ENCODE measurements at places on chromosomes 4 and X.

DNA sequence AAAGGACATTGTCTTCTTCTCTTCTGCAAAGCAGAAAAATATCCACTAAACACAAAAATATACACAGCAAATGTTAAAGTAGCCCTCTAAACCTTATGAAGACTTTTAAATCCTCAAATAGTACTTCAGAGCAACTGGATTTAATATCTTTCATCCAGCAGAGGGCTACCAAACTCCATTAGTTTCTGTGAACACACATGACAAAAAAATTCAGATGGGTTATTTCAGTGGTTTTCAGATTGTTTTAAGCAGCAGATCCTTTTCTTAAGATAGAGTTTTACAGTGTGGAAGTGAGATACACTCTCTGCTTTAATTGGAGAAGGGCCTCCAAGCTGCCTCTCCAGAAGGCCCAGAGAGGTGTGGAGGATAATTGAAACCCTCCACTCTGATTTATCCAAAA is 56.7 kb downstream of the ANK2 start:
- no peak for DNase-seq

GRCh38 chr4:6280365-6280996 is 10.8 kb downstream of the WFS1 start:
- DNase-seq: no peak

DNA sequence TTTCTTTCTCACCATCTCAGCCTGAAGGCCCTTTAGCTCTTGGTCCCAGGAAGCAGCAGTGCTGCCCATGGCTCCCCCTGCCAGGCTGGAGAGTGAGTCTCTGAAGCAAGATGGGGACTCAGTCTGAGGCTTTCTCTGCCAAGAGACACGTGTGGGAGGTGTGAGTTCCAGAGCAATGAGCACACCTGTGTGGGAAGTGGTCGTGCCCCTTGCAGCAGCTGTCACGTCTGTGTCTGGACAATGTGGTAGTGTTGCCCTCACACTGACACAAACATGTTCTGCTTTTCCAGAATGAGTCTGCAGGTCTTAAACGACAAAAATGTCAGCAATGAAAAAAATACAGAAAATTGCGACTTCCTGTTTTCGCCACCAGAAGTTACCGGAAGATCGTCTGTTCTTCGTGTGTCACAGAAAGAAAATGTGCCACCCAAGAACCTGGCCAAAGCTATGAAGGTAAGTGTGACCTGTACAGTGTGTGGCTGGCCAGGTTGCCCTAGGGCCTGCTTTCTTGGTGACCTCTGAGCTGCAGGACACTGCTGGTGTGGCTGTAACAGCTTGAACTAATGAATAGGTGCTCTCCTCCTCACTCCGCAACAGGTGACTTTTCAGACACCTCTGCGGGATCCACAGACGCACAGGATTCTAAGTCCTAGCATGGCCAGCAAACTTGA is 1.9 kb downstream of the TACC3 start:
- peak; percentile 14 for DNase-seq

DNA sequence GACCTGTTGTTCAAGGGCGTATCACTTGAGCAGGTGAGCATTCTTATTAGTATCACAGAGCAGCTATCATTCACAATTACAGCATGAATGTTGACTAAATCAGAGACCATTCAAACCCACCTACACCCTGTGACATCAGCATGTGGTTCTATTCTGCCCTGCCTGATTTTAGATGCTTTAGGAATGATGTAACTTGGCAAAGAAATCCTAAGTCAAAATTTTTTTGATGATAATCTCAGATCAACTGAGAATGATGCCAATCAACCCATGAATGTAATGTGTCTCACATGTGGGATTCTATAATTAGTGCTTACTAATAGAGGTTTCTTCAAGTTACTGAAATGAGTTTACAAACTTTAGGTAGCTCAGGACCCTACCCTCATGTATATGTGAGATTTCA is 13.4 kb upstream of the CHIC2 start:
- DNase-seq: no peak

DNA sequence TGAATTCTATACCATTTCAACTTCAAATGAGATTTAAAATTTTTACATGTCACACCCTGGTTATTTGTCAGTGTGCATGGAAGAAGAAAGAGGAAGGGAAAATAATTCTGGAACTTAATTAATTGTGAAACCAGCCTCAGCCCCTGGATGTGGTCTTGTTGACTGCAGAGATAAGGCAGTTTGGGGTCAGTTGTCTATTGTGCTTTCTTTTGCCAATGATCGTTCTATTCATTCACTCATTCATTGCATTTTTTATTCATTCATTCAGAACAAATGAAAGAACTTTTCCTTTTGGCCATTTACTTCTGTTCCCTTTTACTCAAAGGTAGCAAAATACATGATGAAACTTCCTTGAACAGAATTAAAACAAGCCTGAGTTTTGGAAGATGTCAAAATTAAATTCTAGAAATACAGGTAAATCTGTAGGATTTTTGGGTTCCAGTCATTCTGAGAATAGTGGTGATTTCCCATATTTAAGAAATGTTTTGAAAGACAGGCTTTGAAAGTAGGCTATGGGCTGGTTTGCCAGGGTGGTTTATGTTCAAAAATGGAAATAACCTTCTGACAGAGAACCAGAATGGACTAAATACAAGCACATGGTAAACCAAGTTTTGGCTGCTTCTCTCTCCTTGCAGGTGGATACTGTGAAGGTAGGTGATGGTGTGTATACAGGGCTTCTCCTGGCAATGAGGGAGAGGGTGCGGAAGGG is 35.7 kb downstream of the PARM1 start:
- no peak for DNase-seq

DNA sequence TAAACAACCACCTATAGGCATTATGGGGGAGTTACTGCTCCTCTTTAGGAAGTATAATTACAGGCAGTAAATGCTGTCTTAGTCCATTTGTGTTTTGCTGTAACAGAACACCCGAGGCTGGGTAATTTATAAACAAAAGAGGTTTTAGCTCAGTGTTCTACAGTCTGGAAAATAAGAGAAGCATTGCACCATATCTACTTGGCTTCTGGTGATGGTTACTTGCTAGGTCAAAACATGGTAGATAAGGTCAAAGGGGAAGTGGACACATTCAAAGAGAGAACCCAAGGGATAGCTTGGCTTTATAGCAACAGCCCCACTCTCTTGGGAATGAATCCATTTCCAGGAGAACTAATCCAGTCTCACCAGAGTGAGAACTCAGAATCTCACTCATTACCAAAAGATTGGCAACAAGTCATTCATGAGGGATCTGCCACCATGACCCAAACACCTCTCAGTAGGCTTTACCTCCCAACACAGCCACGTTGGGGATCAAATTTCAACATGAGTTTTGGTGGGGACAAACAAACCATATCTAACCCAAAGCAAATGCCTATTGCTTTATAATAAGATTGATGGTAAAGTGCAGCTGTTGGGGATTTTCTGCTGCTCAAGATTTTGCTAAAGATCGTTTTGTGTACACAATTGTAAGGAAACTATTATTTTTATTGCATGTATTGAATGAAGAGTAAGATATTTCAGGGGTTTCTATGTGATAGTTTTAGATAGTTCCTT is 32.6 kb downstream of the STAG2 start:
- DNase-seq: no peak

DNA sequence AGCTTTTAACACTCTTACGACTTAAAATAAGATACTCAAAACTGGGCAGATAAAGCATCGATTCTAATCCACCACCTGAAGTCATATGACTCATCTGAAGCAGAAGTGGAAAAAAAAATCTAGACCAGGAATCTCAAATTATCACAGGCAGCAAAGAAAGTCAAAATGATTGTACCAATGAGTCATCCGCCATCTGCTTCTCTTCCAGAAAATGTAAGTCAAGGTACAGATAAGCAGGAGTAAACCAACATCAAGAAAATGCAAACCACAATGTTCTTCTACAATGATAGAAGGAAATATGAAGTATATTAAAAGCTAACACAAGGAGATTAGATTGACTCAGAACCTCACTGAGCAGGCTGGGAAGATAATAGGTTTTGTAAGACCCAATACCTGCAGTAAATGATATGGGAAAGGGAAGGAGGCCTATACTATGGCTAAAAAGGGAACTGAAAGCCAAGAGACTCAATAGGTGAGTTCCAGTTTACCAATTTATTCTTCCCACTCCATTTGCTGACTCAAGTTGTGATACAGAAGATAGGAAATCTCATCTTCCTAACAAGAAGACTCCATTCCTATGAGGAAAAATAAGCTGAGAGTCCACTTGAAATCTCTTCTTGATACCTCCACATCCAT is 88.4 kb upstream of the TET2 start:
- DNase-seq: no peak

- no peak for DNase-seq
Measured at GRCh38 chrX:49238735-49239134, 3.5 kb downstream of the CCDC22 start.

- DNase-seq: no peak
Measured at GRCh38 chrX:72105436-72105835, 26.3 kb downstream of the RTL5 start.

DNA sequence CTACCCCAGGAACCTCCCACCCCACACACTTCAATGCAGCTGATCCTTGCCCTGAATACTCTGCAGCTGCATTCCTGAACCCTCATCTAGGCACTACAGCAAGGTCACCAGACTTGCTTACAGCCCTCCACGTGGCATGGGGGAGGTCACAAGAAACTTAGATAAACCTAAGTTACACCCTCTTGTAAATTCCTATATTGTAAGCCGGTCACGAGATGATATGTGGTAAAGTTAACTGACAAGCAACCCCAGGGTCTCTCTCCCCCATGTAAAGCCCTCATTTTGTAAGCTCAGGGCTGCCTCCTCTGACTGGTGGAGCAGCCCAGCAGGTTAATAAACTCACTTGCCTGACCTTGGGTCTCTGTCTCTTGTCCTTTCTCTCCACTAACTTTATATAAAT is 570.7 kb downstream of the PCDH7 start:
- no peak for DNase-seq

- DNase-seq: no peak
Measured at GRCh38 chr4:36172656-36173055, 71.7 kb downstream of the ARAP2 start.

GRCh38 chrX:103329991-103330390 is at the start of gene TCEAL7:
Gene TCEAL7 (plus strand): TSS chrX:103330239. CDS start chrX:103331404, 1,165 bp downstream.
- no peak for DNase-seq

- DNase-seq: no peak
Measured at GRCh38 chrX:148573119-148573518, 72.7 kb downstream of the AFF2 start.

GRCh38 chrX:123764967-123765871 is 32.4 kb upstream of the THOC2 start:
- DNase-seq: peak; percentile 9

GRCh38 chrX:123172869-123173268 is 11.2 kb upstream of the GRIA3 start:
- no peak for DNase-seq

- no peak for DNase-seq
Measured at GRCh38 chr4:11698846-11699590, 270.3 kb upstream of the HS3ST1 start.

GRCh38 chr4:38133711-38134480 is 173.7 kb downstream of the PTTG2 start:
- no peak for DNase-seq

GRCh38 chrX:118508635-118509034 is 13.0 kb downstream of the DOCK11 start:
- DNase-seq: no peak

DNA sequence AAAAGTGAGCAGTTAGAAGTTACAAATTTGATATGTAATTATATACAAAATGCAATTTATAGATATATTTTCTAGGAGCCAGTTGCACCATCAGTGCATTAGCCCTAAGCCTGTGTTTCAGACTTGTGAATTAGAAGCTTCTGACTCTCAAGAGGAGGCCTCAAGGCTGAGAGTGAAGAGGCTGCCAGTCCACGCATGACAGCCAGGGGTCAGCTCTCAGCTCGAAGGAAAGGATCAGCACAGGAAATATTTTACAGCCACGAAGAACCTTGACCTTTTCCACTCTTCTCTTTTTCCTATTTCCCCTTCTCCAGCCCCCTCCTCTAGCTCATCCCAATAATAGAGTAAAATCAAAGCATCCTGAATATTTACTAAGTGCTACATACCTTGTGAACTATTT is 642.4 kb downstream of the TRIML1 start:
- no peak for DNase-seq

DNA sequence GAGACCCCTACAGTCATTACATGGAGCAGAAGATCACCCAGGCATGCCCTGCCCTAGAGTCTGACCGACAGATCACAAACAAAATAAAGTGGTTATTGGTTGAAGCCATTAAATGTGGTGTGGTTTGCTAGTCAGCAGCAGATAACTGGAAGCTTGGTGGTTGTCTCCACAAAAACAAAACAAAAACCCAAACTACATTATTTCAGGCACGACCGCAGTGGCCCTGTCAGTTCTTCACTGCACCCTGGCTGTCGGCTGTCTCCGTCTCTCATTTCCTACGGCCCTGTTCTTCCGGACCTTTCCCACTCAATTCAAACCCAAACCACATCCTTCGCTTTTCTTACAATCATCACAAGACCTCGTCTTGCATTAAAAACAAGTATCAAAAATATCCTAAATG is 521.3 kb upstream of the ZFP42 start:
- DNase-seq: no peak

- DNase-seq: no peak
Measured at GRCh38 chrX:154333837-154334271, 38.3 kb downstream of the TKTL1 start.

DNA sequence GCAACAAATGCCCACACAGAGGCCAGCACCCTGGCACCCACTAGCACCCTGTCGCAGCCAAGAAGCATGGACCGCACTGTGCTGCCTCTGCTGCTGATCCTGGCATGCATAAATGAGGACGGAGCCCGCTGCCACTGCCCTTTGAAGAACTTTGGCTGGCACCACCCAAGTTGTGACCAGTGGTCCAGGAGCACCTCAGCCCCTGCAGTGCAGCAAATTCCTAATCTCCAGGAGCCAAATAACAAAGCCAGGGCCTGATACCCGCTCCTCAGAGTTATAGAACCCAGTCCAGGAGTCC is 807.2 kb downstream of the GLUD2 start:
- no peak for DNase-seq

- no peak for DNase-seq
Measured at GRCh38 chrX:45760187-45760742, 559.6 kb upstream of the DIPK2B start.

DNA sequence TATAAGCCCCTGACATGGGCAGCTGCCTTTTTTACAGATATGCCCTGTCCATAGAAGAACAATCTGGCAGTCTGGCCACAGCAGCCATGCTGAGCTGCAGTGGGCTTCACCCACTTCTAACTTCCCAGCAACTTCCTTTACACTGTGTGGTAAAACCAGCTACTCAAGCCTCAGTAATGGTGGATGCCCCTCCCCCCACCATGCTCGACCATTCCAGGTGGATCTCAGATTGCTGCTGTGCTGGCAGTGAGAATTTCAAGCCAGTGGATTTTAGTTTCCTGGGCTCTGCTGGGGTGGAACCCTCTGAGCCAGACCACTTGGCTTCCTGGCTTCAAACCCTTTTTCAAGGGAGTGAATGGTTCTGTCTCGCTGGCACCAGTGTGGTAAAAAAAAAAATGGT is 355.9 kb upstream of the EDA2R start:
- DNase-seq: no peak

GRCh38 chr4:21469438-21470300 is 478.9 kb downstream of the KCNIP4 start:
- DNase-seq: no peak

DNA sequence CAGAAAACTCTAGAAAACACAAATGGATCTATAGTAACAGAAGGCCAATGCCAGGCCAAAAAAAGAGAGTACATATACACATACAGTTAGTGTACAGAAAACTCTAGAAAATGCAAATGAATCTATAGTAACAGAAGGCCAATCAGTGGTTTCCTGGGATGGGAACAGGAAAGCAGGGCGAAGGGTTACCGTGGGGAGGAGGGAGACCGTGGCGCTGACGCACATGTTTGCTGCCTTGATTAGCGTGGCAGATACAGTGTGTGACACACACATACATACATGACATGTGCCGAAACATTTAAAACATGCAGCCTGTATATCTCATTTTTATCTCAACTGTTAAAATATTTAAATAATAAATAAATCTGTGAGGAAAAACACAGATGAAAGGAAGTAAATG is 14.7 kb downstream of the GAK start:
- no peak for DNase-seq

Data from stimulated activated CD8-positive, alpha-beta memory T cell treated with anti-CD3 and anti-CD28 coated beads, Interleukin-7, amount 100 ng/mL, for 1 hour (primary cell).